Fibroblast of the aortic adventitia (primary cell): ENCODE measurements at places on chromosomes 13 and 19. TPM values are rescaled to one million over a fixed set of nuclear protein-coding genes. Genes with fewer than 3 reads are reported as not detected.

IGSF23 gene
- not detected in 2 replicates for total RNA-seq

ONECUT3 gene
- not detected in 2 replicates for total RNA-seq

NUDT19 gene
- 3.5 and 10.2 TPM in 2 replicates for total RNA-seq

- no peak for DNase-seq
These were observed 10.2 kb upstream of the FUT2 start for GRCh38 chr19:48685583-48685982.

- peak; percentile 49 for DNase-seq
These were observed 28.3 kb downstream of the SMAD9 start for GRCh38 chr13:36891752-36892151.

GRCh38 chr13:23357349-23357748 lies 76.2 kb downstream of the SACS start:
- peak; percentile 55 for DNase-seq

- DNase-seq: no peak
These were observed 14.5 kb upstream of the RAB20 start for GRCh38 chr13:110576070-110576394.

DNA sequence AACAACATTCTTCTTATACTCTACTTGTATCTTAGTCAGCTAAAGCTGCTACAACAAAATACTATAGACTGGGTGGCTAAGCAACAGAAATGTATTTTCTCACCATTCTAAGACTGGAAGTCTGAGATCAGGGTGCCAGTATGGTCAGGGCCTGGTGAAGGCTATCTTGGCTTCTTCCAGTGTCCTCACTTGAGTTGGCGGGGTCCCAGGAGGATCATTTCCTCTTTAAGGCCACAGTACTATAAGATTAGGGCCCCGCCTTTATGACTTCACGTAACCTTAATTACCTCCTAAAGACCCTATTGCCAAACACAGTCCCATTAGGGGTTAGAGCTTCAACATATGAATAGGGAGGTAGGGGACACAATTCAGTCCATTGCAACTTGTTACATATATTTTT lies 30.7 kb upstream of the DOCK9 start:
- DNase-seq: no peak

DNA sequence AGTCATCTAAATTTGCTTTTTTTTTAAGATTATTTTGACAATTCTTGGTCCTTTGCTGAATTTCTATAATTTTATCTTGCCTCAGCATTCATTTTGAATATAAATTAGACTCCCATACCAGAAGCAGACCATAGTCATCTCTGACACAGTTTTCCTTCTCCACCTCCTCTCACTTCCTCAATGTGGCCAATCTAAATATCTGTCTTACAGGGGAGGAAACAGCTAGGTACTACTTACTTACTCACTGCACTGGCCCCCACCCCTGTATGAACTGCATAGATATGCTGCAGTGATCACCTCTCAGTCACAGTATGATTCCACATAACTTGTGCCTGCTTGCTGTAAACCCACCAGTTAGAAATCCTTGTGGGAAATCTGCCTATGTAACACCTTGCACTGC lies 665.6 kb downstream of the FGF9 start:
- no peak for DNase-seq
